ENCODE measurements at places on chromosomes 5 and 9.
A peak's percentile ranks its signal among the peaks of the same experiment; 100 is the strongest.

DNA sequence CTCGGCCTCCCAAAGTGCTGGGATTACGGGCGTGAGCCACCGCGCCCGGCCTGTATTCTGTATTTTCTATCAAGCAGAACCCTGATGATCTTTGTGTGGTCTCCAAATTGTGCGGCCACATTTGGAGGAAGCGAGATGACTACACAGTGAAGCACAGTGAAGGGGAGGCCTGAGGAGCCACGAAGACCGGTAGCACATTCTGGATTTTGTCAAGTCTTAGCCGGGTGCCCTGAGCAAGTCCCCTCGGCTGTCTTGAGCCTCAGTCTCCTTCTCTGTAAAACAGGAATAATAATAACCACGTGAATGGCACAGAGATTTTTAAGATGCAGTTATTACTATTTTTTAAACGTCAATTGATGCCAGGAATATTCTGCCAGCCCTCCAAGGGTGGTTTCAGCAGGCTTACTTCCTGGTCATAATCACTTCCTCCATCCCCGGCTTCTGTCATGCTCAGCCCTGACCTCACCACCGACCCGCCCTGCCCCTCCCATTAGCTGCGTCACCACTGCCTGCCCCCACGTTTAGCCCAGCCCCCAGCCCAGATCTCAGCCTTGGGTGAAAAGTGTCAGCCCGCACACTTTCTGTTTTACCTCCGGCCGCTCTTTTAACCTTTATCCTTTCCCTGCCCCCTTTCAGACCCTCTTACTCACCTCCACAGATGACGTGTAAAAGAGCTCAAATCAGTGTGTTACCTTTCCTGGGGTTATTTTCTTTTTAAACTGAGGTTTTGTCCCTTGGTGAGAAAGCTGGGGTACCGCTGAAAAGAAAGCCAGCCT, 27.0 kb upstream of the ERGIC1 start:
- H3K4me1 ChIP-seq: peaks cover 8% of the 10 kb centered on the region
- no peaks in the 10 kb centered on the region for H3K27me3 ChIP-seq
- DNase-seq: peak; percentile 95
- peak overlapping the region; percentile 58 for H3K4me3 ChIP-seq
- H3K36me3 ChIP-seq: no peaks in the 10 kb centered on the region

DNA sequence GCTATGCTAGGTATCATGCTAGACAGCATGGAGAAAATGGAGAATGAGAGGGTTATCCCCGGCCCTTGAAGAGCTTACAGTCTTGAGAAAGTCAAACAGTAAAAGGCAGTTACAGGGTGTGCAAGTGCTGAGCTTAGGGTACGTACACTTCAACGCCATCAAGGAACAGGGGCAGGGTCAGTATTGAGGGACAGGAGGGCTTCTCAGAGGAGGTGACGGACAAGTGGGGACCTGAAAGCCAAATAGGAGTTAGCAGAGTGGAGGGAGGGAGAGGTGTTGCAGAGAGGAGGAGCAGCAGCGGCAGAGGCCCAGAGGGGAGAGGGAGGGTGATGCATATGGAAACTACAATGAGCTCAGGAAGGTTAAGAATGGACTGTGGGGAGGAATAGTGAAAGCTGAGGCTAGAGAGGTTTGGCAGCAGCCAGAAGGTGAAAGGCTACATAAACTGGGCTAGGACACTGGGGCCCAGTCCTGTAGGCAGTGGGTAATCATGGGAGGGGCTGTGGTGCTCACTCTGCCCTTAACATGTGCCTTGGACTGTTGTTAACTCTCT, 88.0 kb downstream of the NRG2 start:
- no peaks in the 10 kb centered on the region for H3K4me1 ChIP-seq
- H3K27me3 ChIP-seq: no peaks in the 10 kb centered on the region
- no peak for DNase-seq
- no peaks in the 10 kb centered on the region for H3K36me3 ChIP-seq
- no peak overlapping the region for H3K27ac ChIP-seq

- H3K4me3 ChIP-seq: no peak overlapping the region
- H3K36me3 ChIP-seq: no peaks in the 10 kb centered on the region
- peaks cover 16% of the 10 kb centered on the region for H3K27me3 ChIP-seq
These were observed 1.4 kb downstream of the CHSY3 start for GRCh38 chr5:129905473-129906176.

DNA sequence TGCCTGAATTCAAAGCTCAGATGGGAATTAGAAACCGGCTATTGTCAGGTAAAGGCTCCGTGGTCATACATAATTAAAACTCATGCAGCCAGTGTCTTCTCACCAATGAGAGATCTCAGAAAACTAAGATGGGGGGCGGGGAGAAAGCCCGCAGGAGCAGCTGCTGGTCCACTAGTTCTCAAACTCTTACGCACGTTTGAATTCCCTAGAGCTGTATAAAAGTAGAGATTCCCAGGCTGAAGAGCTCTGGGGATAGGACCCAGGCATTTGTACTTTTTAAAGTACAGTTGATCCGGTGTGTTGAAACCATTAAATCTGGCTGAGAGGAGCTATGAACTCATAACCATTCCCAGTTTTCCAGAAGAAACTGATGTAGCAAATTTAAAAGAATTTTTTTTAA, 68.5 kb downstream of the FRMD3 start:
- DNase-seq: no peak
- no peak overlapping the region for H3K4me3 ChIP-seq
- H3K27ac ChIP-seq: no peak overlapping the region
- peaks cover 13% of the 10 kb centered on the region for H3K4me1 ChIP-seq
- H3K36me3 ChIP-seq: no peaks in the 10 kb centered on the region
- H3K27me3 ChIP-seq: no peaks in the 10 kb centered on the region

DNA sequence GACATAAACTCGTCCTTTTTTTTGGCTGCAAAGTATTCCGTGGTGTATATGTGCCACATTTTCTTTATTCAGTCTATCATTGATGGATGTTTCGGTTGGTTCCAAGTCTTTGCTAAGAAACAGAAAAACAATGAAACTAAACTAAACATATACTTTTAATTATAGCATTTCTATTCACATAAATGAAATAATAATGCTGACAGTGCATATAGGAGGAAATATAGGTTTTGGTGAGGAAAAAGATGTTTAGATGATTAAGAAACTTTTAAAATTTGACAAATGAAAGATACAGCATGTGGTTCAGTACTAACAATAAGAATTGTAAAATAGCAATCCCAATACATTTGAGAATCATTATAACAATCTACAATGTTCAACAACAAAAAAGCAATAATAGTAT, 1094.5 kb upstream of the CDH6 start:
- no peak for DNase-seq
- no peak overlapping the region for H3K4me3 ChIP-seq
- H3K4me1 ChIP-seq: no peaks in the 10 kb centered on the region
- no peak overlapping the region for H3K27ac ChIP-seq

- no peak overlapping the region for H3K27ac ChIP-seq
- H3K27me3 ChIP-seq: peaks cover 8% of the 10 kb centered on the region
- H3K4me3 ChIP-seq: no peak overlapping the region
- DNase-seq: no peak
These were observed 71.8 kb upstream of the SIMC1 start for GRCh38 chr5:176166427-176166826.

DNA sequence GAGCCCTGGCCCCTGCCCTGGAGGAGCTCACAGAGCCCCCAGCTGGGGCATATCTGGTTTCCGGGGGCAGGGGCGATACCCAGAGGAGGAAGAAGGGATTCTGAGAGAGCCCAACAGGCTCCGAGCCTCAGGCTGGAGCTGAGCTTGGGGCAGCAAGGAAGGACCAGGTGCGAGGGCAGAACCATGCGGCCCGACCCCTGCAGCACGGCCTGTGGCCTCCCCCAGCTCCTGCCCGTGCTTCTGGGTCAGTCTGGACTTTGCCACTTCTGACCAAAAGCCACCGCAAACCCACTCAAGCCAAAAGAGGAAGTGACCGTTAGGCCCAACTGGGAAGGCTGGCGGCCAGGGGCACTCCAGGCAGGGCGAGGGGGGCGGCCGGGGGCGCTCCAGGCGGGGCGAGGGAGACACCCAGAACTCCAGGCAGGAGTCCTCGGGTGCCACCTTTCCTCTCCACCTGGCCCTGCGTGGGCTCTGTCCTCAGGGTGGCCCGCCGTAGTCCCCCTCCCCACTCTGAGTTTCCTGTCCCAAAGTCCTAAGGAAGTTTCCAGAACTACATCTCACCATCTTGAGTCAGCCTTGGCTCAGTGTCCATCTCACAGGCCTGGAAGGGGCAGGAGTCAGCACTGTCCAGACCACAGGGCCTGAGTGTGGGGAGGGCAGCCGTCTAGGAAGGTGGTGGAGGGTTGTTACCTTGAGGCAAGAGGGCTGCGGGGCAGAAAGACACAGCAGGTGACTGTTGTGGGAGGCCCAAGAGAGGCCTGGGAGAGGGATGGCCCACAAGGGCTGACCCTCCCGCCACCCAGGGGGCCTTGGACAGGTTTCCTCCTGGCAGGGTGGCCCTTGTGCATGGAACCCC, 946 bp upstream of the LTC4S start:
- H3K36me3 ChIP-seq: no peaks in the 10 kb centered on the region
- H3K4me1 ChIP-seq: peaks cover 32% of the 10 kb centered on the region
- no peak overlapping the region for H3K27ac ChIP-seq
- H3K27me3 ChIP-seq: no peaks in the 10 kb centered on the region
- H3K4me3 ChIP-seq: no peak overlapping the region
- peak; percentile 25 for DNase-seq

DNA sequence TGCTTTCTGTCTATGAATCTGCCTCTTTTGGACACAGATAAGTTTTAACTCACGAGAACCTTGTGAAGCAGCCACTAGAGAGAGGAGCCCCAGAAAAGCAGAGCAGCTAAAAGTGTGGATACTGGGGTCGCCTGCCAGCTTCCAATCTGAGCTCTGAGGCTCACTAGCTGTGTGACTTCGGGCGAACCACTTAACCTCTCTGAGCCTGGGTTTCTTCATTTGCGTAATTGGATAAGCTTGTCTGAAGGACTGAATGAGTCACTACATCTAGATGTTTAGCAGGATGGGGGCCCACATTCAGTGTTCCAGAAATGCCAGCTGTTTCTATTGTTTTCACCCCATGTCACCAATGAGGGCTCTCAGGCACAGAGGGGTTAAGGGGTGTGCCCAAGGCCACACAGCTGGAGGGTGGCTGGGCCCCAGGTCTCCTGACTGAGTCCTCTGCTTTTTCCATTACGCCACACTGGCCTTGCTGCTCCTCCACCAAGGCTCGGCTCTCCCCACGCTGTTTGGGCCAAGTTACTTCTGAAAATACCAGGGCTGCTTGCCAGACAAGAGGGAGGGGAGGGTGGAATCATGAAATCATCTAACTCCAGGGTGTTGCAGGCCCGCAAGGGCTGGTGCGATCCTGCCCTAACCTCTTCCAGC, 36.2 kb downstream of the SH3PXD2B start:
- no peaks in the 10 kb centered on the region for H3K27me3 ChIP-seq
- no peaks in the 10 kb centered on the region for H3K36me3 ChIP-seq
- H3K4me3 ChIP-seq: no peak overlapping the region

GRCh38 chr9:34723141-34723540, 13.2 kb upstream of the CCL21 start:
- H3K27ac ChIP-seq: no peak overlapping the region
- DNase-seq: no peak
- no peak overlapping the region for H3K4me3 ChIP-seq
- H3K27me3 ChIP-seq: no peaks in the 10 kb centered on the region
- H3K4me1 ChIP-seq: no peaks in the 10 kb centered on the region

- no peaks in the 10 kb centered on the region for H3K27me3 ChIP-seq
- H3K27ac ChIP-seq: no peak overlapping the region
- H3K4me1 ChIP-seq: no peaks in the 10 kb centered on the region
- H3K36me3 ChIP-seq: no peaks in the 10 kb centered on the region
These were observed 269.6 kb downstream of the PSAT1 start for GRCh38 chr9:78566521-78566920.

DNA sequence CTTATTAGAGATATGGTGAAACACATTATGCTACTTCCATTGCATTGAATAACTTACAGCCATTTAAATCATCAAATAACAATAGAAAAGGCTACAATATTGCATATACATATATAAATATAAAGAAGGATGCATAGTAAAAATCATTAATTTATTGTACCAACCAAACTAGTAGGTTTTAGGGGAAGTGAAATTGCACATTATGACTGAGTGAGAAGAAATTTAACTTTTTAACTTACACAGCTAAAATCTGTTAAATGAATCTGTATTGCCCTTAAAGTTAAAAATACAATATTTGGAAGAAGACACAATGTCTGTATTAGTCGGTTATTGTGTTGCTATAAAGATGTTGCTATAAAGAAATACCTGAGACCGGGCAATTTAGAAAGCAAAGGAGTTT, 2073.7 kb upstream of the ACO1 start:
- no peak overlapping the region for H3K4me3 ChIP-seq
- H3K36me3 ChIP-seq: no peaks in the 10 kb centered on the region
- no peak overlapping the region for H3K27ac ChIP-seq
- DNase-seq: no peak
- H3K4me1 ChIP-seq: no peaks in the 10 kb centered on the region
- H3K27me3 ChIP-seq: no peaks in the 10 kb centered on the region

- no peak overlapping the region for H3K4me3 ChIP-seq
- H3K4me1 ChIP-seq: no peaks in the 10 kb centered on the region
- no peak overlapping the region for H3K27ac ChIP-seq
- no peak for DNase-seq
- H3K27me3 ChIP-seq: no peaks in the 10 kb centered on the region
- no peaks in the 10 kb centered on the region for H3K36me3 ChIP-seq
These were observed 71.8 kb downstream of the PRR16 start for GRCh38 chr5:120535900-120536299.
